Left cardiac atrium (tissue), 4 donors: ENCODE measurements at places on chromosomes 3 and 15. TPM values are rescaled to one million over a fixed set of nuclear protein-coding genes. Genes with fewer than 3 reads are reported as not detected.

DNA sequence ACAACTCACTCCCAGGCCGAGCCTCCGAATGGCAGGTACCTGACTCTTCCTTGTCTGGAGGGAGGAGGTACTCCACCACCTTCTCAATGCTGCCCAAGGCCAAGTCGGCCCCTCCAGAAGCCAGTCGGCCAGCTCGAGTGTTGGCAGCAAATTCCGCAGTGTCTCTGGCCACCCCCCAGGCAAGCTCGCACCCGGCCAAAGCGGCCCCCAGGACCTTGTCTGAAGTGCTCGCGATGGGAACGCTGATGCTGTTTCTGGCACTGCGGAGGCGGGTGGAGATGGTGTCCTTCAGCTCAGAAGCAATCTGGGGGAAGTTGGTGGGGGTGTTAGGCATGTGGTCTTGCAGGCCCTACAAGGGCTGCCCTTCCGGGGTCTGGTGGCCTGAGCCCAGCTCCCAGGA is 9.2 kb downstream of the PLIN1 start:
- DNase-seq, result no peak

GRCh38 chr3:106485217-106485616 is 616.4 kb upstream of the CBLB start:
- no peak for DNase-seq

GRCh38 chr3:73614419-73614818 is 10.3 kb downstream of the PDZRN3 start:
- peak; percentile 36 for DNase-seq

DNA sequence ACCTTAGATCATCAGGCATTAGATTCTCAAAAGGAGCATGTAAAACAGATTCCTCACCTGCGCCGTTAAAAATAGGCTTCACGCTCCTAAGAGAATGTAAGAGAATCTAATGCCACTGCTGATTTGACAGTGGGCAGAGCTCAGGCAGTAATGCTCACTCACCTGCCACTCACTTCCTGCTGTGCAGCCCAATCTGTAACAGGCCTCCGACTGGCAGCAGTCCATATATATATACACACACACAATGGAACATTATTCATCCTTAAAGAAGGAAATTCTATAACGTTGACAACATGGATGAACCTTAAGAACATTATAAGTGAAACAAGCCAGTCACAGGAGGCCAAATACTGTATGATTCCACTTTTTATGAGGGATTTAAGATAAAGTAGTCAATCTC is 24.5 kb downstream of the ZNF148 start:
- DNase-seq, result no peak

DNA sequence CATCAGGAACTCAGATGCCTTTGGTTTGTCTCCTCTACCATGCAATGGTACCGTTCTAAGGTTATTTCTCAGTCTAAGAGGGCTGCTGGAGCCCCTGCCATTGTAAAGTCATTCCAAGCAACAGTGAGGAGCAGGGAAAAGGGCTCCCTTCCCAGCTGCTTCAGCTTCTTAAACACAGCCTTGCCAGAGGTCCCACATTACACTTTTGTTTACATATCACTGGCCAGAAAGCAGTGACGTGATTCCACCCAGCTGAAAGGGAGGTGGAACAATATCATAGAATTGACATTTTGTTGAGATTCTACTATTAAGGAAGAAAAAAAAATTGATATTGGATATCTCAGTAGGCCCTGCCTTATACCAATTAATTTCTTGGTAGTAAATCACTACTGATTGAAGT is 194.6 kb downstream of the SUCLG2 start:
- no peak for DNase-seq

- DNase-seq, result no peak
Measured at GRCh38 chr3:66033241-66034138, 5.2 kb downstream of the MAGI1 start.

Gene CD200R1
- 1.1 TPM for total RNA-seq

GRCh38 chr15:60390231-60390630 is 7.6 kb downstream of the ANXA2 start:
- DNase-seq, result no peak

GRCh38 chr15:22866079-22866478 is 27.6 kb downstream of the NIPA2 start:
- DNase-seq, result no peak
